ENCODE measurements at places on chromosomes 1 and 21.

GRCh38 chr1:56424744-56425493 lies 154.4 kb downstream of the PLPP3 start:
- DNase-seq, result peak; percentile 90

DNA sequence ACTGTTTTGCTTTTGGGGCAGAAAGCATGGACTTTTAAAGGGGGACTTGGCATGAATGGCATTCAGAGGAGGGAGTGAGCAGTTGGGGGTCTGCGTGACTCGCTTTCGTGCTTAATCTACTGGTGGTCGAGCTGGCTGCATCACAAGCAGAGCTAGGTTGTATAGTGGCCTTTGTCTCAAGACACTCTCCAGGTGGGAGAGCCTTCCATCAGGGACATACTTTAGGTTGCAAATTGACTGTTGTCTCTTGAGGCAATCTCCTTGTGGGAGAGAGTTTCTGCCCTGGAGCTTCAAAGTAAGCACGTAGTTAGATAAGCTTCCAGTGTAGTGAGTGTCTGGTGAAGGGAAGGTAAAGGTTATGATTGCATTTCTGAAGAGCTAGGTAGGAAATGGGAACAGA lies 93.9 kb downstream of the C1orf21 start:
- no peak for DNase-seq

- DNase-seq, result no peak
These were observed 221.2 kb upstream of the C1orf174 start for GRCh38 chr1:4121293-4121684.

DNA sequence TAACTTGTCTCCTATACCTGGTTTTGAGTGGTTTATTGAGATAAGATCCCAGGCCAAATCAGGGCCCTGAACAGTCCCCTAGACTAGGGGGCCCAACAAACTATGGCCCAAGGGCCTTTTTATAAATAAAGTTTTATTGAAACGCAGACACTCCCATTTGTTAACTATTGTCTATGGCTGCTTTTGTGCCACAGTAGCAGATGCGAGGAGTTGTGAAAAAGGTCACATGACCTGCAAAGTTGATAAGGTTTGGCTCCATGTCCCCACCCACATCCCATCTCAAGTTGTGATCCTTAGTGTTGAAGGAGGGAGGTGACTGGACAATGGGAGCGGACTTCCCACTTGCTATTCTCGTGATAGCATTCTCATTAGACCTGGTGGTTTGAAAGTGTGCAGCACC lies 29.5 kb upstream of the RAB4A start:
- no peak for DNase-seq

GRCh38 chr1:156805766-156806511 lies 10.7 kb downstream of the SH2D2A start:
- no peak for DNase-seq

DNA sequence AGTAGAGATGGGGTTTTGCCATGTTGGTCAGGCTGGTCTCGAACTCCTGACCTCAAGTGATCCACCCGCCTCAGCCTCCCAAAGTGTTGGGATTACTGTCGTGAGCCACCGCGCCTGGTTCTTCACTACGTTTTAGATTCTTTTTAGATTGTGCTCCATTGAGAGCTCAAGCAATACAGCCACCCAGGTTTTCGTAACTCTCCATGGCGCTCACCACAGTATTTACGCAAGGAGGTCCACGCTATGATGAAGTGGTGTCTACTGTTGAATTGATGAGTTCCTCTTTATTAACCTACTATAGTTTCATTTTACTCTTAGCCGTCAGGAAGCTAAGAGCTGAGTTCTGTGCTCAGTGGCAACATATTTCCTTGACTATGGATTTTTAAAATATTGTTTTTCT lies 1.8 kb upstream of the KIF1B start:
- no peak for DNase-seq

- no peak for DNase-seq
These were observed 34.5 kb upstream of the ATP2B4 start for GRCh38 chr1:203592156-203592555.

GRCh38 chr1:12135612-12136011 lies 31.2 kb upstream of the TNFRSF1B start:
- no peak for DNase-seq

GRCh38 chr1:168629466-168629865 lies 53.1 kb downstream of the XCL1 start:
- DNase-seq, result no peak

DNA sequence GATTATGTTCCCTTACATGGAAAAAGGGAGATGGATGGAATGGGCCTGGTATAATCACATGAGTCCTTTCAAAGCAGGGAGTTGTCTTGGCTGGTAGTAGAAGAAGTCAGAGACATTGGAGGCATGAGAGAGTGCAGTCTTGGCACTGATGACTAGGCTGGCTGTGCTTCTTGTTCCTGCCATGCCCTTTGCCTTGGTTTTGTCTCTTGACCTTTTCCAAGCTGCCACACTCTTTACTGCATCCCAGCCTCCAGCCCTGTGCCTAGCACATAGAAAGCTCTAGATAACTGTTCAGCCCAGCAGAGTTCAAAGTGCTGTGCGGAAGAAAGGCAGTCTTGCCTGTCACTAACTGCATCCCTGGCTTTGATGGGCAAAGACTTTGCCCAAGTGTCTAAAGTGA lies 412.6 kb downstream of the PRDM2 start:
- no peak for DNase-seq

DNA sequence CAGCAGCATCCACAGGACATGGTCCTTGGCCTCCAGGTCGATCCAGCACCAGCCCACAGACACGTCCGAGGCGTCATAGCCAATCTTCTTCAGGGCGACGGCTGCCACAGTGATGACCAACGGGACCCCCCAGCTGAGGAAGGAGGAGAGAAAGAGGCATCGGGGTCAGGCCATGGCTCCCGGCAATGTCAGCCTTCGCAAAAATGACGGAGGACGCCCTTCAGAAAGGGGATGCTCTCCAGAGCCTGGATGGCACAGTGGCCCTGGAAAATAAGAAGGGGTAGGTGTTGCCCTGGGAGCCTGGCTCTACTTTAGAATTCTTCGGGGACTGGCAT lies 17.6 kb downstream of the GPR157 start:
- DNase-seq, result no peak

DNA sequence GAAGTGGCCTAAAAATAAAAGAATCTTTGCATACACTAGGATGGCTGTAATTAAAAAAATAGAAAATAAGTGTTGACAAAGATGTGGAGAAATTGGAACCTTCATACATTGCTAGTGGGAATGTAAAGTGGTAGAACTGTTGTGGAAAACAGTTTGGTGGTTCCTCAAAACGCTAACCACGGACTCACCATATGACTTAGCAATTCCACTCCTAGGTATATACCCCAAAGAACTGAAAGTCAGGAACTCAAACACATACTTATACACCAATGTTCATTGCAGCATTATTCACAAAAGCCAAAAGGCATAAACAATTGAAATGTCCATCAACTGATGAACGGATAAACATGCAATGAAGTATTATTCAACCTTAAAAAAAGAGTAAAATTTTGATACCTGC lies 10.8 kb upstream of the HMGCL start:
- no peak for DNase-seq

DNA sequence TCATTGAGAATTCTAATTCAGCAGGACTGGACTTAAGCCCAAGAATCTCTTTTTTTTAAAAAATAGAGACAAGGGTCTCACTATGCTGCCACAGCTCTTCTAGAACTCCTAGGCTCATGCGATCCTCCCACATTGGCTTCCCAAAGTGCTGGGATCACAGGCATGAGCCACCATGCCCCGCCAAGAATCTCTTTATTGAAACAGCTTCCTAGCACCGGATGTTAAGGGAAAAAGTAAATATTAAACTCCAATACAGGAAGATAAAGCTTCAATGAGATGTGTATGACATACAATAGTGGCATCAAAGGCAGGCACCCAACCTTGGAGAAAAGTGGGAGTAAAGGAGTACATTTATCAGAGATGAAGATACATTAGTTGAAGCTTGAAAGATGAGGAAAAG lies 25.5 kb downstream of the PUM1 start:
- no peak for DNase-seq

GRCh38 chr1:80534606-80535360 lies 1266.0 kb upstream of the ADGRL2 start:
- DNase-seq, result no peak

GRCh38 chr1:36089393-36090121 lies 865 bp downstream of the ADPRS start:
- DNase-seq, result peak; percentile 72

DNA sequence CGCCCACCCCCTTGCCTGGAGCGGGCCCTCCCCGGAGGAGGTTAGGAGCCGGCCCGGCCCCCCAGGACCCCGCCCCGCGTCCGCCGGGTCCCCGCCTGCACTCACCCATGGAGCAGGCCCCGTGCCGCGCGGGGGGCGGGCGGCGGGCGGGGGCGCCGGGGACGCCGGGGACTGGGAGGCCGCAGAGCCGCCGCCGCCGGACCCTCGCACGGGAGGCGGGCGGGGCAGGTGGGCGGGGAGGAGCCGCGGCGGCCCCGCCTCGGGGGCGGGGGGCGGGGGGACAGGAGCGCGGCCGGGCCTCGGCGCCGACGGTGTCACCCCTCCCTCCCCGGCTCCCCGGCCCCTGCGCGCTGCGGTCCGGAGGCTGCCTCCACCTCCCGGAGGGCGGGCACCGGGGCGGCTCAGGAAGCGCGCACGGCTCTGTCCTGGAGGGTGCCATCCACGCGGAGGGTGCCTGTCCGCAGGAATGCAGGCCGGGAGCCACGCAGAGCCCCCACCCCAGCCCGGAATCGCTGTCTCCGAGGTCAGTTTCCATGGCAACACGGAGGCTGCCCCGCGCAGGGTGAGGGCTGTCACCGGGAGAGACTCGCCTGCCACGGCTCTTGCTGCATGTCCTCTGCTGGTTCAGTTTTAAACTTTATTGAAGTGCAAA lies 5.9 kb upstream of the PLEKHG5 start:
- peak; percentile 55 for DNase-seq

DNA sequence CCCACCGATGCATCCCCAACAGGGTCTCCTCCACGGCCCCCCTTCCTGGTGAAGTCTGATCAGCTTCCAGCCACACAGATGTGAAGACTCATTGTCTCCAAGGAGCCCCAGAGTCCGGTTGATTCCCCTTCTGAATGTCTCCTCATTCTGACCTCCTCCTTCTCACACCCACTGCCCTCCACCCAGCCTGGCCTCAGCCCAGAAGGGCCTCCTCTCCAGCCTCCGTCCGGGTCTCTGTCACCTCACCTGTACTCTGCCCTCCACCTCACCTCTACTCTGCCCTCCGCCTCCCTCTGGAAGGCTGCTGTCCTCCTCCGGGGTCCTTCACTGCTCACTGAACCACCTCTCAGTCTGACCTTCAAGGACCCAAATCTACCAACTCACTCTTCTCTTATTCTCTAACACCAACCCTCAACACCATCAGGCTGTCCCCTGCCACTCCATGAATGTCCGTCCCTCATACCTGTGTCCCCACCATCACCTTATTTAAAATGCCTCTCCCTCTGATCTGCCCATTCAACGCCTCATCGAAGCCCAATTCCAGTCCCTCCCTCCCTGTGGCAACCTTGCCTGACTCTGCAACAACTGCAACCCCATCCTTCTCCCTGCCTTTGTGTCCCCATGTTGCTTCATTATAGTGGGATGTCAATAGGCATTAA lies 201.2 kb downstream of the TOMM20 start:
- DNase-seq, result no peak

DNA sequence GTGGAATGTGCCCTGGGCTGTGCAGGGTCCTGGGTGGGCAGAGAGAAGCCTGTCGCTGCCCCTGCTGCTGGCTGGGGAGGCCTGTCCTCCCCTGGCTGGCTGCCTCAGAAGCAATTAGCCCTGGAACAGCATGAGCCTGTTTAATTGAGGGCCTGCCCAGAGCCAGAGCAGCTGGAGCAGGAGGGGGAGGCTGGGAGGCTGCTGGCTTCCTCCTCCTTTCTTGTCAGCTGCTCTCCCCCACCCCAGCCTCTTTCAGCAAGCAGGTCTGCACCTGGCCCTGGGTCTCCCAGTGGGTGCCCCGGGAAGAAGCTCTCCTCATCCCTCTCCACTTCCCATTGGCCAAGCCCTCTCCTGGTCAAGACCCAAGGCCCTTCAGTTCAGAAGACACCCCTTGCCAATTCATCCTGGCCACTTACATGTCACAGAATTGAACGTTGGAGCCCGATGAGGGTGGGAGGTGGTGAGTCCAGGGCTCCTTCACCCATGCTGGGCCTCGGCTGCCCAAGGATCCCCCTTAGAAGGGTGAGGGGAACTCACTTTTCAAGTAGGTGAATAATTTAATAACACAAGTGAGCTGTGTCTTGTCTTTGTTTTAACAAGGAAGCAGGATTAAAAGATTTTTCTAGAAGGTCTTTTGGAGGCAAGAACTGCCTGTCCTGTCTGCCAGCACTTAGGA lies 13.2 kb downstream of the AMPD2 start:
- DNase-seq, result no peak

DNA sequence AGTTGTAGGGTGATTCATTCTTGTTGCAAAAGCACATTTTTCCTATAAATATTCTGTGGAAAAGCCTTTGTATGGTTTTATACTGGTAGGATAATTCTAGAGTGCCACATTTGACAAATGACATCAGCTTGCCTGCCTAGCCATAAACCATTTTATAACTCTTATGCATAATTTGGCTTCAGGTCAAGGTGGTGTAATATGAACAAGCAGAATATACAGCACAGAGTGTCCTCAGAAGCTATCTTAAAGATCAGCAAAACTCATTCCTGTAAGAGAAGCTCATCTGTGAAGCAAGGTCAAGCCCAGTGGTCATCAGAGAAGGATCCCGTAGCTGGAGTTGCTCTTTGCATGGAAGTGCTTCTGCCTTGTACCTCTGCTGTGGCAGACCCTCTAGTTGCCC lies 24.0 kb upstream of the C1orf21 start:
- DNase-seq, result no peak

- DNase-seq, result no peak
These were observed 826 bp downstream of the TRIM17 start for GRCh38 chr1:228415853-228416216.

- DNase-seq, result no peak
These were observed 116.5 kb downstream of the ZP4 start for GRCh38 chr1:237774246-237774645.

GRCh38 chr1:27960762-27961645 lies 1.2 kb downstream of the XKR8 start:
- no peak for DNase-seq

GRCh38 chr1:21175670-21176581 lies 771 bp downstream of the EIF4G3 start:
- peak; percentile 36 for DNase-seq

DNA sequence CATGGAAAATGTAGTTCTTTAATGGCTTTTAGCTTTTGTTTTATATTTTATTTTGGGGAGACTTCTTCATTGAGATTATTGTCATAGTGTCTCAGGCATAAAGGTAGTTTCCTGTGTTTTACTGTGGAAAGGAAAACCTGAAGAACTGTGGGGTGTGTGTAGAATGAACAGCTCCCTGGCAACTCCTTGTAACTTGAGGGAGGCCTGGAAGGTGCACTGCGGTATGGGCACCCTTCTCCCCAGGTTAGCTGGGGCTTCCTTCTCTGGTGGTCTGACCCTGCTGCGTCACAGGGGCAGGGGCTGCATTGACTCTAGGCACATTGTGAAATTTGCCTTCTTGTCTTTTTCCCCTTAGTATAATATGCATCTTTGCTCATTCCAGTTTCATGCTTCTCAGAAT lies 1.7 kb downstream of the ATP1B1 start:
- no peak for DNase-seq

- peak; percentile 8 for DNase-seq
These were observed 234.1 kb downstream of the NCAM2 start for GRCh38 chr21:21232320-21232719.

Measured in Daoy (cell line).